ENCODE measurements at places on chromosomes 1 and 21.

GRCh38 chr1:24415910-24416665 is 486 bp downstream of the NIPAL3 start:
- peak; percentile 27 for DNase-seq

DNA sequence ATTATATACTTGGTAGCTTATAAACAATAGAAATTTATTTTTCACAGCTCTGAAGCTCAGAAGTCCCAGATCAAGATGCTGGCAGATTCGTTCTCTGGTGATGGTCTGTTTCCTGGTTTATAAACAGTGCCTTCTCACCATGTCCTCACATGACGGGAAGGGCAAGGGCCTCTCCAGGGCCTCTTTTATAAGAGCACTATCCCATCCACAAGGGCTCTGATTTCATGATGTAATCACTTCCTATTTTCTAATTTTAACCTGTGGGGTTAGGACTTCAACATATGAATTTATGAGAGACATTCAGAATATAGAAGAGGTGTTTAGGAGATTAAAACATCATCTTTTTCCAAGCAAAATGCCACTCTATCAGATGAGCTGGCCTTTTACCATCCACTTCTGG is 32.1 kb upstream of the PLPPR4 start:
- no peak for DNase-seq

- no peak for DNase-seq
These were observed 102.1 kb downstream of the KCND3 start for GRCh38 chr1:111887385-111887784.

DNA sequence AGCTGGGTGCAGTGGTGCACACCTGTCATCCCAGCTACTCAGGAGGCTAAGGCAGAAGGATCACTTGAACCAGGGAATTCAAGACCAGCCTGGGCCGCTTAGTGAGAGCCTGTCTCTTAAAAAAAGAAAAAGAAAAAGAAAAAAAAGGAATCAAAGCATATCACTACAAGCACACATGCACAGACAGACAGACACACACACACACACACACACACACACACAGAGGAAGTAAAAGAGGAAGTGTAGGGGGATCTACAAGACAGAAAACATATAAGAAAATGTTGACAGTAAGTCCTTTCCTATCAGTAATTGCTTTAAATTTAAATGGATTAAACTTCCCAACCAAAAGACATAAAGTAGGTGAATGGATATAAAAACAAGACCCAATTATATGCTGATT is 180.3 kb downstream of the FAF1 start:
- DNase-seq = no peak

DNA sequence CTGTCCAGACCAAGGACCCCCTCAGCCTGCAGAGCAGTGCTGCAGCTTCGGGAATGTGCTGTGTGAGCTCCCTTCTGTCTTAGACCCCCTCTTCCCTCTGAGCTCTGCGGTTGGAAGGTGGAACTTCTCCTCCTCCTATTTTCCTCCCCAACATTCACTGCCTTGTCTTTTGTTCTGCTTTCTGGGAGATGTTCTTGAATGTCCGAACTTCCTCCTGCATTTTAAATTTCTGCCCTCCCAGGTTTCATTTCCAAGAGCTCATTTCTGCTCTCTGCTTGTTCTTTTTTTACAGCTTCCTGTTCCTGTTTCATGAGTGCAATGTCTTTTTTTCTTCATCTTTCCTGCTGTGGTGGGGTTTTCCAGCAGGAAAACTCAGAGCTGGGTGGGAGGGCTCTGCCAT is 29.3 kb downstream of the RRP1 start:
- no peak for DNase-seq

DNA sequence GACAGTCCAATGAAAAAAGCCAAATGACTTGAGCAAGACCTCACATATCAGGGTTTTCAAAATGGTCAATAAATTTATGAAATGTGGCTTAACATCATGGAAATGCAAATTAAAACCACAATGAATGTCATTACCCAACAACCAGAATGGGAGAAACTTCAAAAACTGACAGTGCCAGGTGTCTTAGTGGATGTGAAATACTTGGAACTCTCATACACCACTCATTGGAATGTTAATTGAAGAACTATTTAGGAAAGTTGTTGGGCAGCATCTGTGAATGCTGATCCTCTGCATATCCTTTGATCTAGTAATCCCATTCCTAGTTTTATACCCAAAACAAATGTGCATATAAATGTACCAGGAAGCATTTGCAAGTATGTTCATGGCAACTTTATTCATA is 19.2 kb upstream of the BACH1 start:
- no peak for DNase-seq

GRCh38 chr1:30334767-30335166 is 388.6 kb downstream of the MATN1 start:
- DNase-seq = no peak

GRCh38 chr1:19759740-19760089 is 40.0 kb downstream of the TMCO4 start:
- DNase-seq = no peak

GRCh38 chr1:160619742-160620277 is 27.0 kb downstream of the SLAMF1 start:
- no peak for DNase-seq

DNA sequence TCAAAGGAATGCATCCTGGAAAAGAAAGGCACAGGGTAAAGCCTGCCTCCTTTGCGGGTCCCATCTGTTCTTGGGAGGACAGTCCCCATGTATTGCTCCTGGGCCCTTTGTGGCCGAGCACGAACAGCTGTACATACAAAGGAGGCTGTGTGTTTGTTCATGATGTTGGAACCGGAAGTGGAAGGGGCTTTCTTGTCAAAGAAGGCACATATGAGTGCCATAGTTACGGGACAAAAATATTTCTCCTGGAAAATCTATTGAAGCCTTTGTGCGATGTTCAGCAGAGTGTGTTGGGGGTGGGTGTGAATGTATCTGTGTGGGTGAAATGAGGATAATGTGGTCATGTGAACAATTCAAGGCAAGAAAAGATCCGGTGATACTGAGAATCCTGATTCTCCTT is 297.6 kb downstream of the DISC1 start:
- no peak for DNase-seq

DNA sequence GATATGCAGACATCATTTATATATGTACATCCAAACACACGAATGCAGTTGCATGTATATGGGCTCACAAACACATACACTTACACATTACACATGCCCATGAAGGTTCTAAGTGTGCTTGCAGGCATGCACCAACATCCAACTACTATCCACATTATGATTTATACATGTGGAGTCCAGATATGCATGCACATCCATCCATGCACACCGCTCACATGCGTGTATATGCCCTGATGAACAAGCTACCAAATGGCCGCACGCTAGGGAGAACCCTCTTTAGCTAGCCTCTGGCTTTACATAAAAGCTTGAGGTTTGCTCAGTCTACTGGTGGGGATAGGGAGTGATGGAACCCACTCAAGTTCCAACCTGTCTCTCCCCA is 8.5 kb downstream of the GPR3 start:
- no peak for DNase-seq

DNA sequence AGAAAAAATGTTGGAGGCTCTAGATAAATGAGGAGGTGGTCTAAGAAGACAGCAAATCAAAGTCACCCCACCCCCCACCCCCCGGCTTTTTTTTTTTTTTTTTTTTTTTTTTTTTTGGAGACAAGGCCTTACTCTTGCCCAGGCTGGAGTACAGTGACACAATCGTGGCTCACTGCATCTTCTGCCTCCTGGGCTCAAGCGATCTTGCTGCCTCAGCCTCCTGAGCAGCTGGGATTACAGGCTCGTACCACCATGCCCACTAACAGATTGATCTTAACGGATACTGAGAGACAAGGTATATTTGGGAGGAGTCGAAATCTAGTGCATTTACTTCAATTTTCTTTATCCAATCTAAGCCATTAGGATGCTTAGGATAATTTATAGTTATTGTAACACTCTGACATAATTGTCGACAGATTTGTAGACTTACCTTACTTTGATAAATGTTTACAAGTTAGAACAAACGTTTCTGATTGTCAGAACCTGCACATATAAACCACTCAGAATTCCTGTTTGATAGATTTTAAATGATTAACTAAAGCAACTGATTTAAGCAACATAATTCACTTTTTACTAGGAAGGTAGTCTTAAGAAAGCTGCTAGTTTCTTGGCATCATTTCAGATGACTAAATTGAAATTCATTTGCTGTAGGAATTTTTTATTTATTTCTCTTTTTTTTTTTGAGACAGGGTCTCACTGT is 33.7 kb upstream of the NBL1 start:
- no peak for DNase-seq

DNA sequence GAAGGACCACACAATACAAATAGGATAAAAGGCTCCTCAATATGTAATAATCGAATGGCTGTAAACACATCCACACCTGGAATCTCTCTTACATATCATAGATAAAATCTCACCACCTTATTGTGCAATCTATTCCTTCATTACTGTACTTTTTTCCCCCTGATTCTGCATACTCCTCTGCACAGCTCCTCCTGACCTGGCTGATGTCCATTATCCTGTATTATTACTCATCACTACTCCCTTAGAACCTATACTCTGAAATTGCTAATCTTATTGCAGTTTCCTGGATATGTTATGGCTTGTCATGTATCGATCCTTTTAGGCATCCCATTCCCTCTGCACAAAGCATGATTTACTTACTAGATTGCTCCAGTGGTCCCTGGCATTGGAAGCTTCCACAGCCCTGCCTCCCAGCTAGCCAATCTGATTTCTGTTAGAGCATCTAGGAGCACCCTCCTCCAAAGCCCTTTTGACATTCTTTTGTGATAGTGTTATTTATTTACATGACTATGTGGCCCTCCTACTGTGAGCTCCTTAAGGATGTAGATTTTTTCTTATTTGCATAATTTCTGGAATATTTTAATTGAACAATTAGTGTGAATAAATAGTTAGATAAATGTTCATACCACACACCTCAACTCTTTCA is 24.2 kb upstream of the PHGDH start:
- DNase-seq = no peak

DNA sequence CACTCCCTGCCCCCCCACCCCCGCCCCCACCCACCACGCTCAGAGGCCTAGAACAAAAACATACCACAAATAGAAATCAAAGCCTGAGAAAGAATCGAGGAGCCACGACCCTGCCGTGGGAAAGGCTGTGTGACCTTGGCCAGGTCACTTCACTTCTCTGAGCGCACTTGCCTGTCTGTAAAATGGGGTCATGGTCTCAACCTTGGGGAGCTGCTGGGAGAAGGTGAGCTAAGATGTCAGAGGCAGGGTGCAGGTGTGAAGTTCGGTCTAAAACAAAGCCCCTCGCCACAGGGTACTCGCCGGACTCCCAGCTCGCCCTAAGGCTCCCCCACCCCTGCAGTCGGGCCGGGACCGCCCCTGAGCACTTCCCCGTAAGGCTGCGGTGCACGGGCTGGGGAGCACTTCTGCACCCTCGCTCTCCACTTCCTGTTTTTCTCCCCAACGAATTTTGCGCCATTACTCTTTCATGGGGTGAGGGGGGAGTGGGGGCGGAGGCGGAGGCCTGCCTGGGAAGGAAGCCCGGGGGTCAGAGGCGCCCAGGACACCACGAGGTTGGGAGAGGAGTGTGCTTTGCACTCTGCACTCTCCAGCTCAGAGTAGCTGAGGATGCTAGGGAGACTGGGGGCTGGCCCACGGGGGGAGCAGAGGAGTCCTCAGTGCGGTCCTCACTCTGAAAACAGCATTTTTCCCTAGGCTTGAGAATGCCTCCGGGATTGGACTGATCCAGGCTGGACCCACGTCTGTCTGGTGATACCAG is 21.9 kb upstream of the PIK3CD start:
- DNase-seq = peak; percentile 87

DNA sequence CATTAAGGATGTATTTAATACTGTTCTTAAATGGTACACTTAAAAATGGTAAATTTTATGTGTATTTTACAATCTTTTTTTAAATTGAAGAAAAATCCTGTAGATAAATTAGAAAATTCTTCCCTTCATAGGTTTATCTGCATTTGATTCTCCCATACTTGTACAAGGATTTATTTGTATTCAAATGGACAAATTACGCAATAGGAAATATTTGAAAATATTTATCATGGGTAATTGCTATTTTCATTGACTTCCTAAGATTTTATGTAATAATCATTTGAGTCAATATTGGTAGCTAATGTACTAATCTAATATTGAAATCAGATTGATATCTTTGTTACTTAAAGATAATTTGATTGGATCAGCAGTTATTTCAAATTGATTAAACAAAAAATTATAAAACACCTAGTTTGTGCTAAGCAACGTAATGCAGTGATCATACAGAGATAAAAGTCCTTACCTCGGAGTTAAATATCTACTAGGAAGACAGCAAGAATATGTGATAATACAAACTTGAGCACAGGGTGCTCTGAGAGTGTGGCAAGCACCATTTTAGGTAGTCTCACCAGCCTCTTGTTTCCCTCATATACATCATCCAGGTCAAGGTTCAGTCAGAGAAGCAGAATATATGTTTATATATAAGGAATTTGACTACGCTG is 11.3 kb upstream of the C1orf162 start:
- no peak for DNase-seq

DNA sequence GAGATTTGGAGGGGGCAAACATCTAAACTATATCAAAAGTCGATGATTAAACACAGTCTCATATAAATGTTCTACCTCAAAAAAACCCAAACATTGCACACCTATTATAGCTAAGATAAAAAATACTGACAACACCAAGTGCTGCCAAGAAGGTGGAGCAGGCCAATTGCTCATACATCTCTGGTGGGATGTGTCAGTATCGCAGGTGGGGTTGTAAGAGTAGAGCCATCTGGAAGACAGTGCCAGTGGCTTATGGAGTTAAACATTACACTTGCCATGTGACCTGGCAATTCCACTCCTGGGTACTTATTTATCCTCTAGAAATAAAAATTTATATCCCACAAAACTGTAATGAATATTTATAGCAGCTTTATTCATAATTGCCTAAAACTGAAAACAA is 213.4 kb downstream of the DISC1 start:
- DNase-seq = no peak

DNA sequence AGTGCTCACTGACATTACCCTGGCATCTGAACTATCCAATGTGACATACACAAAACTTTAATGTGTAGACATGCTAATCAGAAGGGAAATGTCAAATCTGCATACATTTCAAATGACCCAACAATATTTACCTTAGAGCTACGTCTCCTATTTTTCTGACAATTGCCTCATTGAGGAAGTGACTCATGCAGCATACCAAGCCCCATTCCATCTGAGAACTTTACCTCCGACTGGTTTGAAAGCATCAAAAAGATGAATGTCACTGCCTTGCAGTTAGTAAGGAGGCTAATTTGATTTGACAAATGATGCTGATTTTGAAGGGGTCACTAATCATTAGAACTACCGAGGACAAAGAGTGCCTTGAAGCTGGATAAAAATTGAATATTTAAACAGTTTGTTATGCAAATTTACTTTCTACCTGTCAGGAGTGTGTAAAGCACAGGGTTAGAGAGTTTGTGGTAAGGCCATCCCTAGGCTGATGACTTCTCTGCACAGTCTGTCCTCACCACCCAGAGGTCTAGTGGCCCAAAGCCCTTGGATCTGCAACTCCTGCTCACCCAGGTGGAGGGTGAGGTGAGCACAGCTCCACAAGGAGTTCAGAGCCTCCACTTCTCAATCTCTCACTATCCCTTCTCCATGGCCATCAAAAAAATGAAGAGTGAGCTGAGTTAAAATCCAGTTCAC is 500.3 kb upstream of the C1orf87 start:
- DNase-seq = no peak

- no peak for DNase-seq
These were observed 657 bp upstream of the LIN9 start for GRCh38 chr1:226309398-226310244.

- DNase-seq = no peak
These were observed 6.8 kb upstream of the KIAA1614 start for GRCh38 chr1:180905927-180906326.

- DNase-seq = no peak
These were observed 62.3 kb downstream of the HLCS start for GRCh38 chr21:36904093-36904666.
